ENCODE measurements at places on chromosomes 3 and 15.
A peak's percentile ranks its signal among the peaks of the same experiment; 100 is the strongest.

- DNase-seq, result no peak
Measured at GRCh38 chr3:171429635-171430034, 30.6 kb downstream of the TNIK start.

- DNase-seq, result no peak
Measured at GRCh38 chr3:16343101-16343500, 78.1 kb downstream of the OXNAD1 start.

DNA sequence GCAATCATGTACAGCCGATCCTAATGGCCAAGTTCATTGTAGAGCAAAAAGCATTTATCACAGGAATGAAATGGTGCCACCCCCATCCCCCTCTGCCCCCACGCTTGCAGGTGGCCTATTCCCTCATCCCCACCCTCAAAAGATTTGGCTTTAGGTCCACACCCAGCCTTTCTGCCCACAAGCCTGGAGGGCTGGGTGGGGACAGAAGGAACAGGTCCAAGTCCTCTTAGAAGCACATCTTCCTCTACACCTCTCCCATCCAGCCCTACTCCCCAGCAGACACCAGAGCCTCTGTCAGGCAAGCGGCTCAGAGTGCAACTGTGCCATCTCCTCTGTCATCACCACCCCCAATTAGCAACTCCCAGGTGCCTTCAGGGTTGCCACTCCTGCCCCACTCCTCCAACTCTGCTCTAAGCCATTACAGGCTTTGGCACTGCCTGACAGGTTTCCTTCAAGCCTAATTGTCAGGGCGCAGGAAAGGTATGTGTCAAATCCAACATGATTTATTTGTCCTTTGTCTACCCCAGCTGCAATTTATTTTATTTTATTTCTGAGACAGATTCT lies 49.4 kb downstream of the DAPK2 start:
- no peak for DNase-seq

DNA sequence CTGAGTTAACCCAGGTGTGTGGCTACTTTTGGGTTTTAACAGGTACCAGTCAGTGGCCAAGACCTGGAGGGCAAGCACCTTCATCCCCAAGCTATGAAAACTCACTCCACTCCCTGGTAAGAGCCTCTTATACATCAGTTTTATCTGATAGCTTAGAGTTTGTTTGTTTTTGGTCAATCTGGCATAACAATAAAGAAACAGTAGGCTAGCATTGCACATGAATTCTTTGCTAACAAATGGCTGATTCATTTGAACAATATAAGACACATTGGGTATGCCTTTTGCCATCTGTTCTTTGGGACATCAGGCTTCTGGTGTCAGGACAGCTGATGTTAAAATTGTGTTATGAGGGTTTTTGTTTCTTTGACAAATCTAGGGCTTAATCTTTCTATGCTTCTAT lies 125.0 kb upstream of the CGNL1 start:
- no peak for DNase-seq

DNA sequence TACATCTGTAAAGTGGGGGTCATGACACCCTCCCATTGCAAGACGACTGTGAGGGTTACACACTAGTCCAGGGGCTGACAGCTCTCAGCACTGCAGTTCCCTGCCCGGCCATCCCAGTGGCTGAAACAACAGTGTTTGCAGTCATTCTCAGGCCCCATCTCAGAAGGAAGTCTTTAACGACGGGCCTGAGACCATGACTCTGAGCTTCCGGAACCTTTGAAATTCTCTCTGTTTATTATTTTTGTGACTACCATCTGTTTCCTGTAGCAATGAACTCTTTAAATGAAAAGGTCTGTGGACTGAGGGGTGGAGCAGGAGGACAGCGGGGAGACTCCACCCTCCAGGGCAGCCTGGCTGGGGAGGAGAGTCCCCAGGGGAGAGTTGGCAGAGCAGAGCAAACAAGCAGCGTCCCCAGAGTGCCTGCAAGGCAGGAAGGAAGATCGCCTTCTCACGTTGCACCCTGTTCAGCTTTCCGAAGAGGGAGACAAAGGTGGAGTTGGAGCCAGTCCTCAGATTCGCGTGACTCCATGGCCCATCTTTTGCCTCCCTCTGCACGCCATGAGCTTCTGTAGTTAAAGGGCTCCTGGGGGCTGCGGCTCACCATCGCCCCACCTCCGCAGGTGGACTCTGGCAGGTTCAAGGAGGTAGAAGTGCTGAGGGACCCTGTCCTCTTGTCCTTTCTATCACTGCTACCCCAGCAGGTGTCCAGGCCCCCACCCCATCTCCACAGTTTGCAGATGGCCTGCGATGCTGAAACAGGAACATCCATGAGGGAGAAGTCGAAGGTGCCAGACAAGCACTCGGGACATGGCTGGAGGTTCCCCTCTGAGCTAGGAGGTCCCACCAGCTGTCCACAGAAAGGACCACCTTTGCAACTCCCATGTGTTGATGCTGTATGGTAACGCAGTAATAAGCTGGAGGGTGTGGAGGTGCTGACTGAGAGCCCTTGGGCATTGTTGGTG lies 525.8 kb upstream of the PROK2 start:
- DNase-seq, result no peak

- DNase-seq, result no peak
Measured at GRCh38 chr3:125386811-125387210, 11.7 kb upstream of the ZNF148 start.

DNA sequence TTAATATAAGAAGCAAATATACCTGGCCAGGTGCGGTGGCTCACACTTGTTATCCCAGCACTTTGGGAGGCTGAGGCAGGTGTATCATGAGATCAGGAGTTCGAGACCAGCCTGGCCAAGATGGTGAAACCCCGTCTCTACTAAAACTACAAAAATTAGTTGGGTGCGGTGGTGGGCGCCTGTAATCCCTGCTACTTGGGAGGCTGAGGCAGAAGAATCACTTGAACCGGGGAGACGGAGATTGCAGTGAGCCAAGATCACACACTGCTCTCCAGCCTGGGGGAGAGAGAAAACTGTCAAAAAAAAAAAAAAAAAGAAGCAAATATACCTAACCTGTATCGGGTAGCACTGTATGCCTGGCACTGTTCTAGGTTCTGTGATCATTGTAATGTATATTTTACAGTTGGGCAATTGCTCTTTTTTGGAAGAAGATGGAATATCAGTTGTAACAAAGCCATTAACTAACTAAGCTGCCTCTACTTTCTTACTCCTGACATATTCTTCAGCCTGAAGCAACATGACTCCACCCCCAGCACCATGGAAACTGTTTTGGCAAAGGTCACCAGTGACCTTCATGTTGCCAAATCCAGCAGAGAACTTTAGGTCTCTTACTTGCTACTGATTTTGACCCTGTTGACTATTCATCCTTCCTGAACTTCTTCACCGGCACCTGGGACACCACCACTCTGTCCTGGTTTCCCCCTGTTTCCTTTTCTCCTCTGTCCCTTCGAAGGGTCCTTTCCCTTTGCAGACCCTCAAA lies 203.8 kb downstream of the RPLP1 start:
- peak; percentile 26 for DNase-seq

GRCh38 chr3:16448639-16449070 lies 64.8 kb downstream of the RFTN1 start:
- DNase-seq, result peak; percentile 41

DNA sequence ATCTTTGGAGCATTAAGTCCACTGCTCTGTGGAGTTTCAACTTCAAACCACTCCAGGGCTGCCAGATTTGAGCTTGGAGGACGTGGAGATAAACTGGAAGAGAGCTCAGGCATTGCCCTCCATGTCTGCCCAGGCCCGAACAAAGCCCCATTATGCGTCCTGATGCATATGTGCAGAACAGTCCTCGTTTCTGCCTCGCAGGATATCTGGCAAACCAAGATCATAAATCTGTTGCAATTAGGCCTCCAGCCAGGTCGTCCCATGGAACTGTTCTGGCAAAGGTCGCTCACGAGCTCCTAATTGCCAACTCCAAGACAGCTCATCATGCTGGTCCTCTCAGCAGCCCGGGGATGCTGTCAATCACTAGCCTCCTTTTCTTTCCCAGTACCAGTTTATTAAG lies 91.2 kb downstream of the SEMA5B start:
- peak; percentile 10 for DNase-seq

DNA sequence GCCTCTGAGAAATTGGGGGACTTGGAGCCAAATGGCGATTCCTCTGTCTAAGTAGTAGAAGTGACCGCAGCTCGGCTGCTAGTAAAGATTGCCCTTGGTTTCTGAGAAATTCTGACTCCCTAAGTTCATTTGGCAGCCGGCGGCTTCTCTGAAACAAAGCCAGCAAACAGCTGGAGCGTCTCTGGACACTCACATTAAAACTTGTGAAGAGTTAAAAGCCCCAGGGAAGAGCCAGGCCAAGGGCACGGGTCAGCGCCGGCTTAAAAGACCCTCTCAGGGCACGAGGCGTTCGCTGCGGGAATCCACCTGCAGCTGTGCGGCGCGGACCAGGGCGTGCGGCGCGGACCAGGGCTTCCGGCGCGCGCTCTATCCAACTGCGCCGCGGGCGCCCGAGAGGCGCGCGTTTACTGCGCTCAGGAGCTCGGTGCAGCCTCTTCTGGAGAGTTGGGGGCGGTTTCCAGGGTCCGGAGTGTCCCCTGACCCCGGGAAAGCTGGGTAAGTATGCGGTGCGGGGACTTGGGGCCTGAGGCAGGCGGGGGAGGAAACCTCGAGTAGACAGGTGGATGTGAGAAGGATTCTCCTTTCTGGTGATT lies at the start of gene COL6A5:
TSS of gene COL6A5 (plus strand) at position 186 of the 593 bp plus-strand sequence. CDS start 27,967 bp downstream, outside the sequence.
- DNase-seq, result no peak

DNA sequence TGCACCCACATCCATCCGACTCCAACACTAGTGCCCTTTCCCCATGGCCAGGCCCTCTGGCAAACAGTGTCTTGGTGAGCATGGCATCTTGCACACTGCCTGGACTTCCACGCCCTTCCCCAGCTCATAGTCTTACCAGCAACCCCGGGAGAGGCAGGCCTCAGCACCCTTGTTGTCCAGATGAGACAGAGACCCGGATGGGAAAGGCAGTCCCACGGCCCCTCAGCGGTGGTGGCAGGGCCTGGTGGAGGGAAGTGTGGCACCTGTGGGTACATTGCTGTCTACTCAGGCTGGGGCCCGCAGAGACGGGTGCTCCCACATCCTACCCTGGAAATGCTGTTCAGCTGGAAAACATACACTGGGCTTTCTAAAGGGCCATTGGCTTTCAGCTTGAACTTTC lies 28.4 kb downstream of the HDAC11 start:
- DNase-seq, result no peak

- DNase-seq, result no peak
Measured at GRCh38 chr3:13064964-13065363, 8.3 kb downstream of the IQSEC1 start.

- DNase-seq, result no peak
Measured at GRCh38 chr3:78402720-78403119, 1362.8 kb downstream of the ROBO2 start.

GRCh38 chr15:32837935-32838334 lies 120.1 kb downstream of the GREM1 start:
- DNase-seq, result no peak

- no peak for DNase-seq
Measured at GRCh38 chr3:194031349-194031748, 104.6 kb upstream of the HES1 start.

GRCh38 chr3:182364723-182365650 lies 428.3 kb upstream of the ATP11B start:
- peak; percentile 79 for DNase-seq

DNA sequence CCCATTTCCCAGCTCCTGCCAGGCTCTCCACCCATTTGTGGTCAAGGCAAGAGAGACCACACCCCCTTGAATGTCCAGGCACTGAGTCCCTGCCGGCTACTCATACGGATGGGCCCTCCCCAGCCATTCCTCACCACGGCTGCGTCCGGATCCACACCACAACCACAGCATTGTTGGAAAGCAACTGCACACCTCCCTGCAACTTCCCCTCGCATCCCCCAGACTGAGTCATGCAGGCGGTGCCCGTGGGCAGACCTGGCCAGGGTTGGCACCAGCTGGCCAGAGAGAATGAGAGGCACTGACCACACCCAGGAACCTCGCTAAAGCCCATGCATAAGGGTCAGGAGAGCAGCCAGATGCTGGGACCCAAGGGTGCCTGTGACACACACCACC lies 30.5 kb downstream of the LOXL1 start:
- DNase-seq, result no peak

GRCh38 chr3:197795200-197795599 lies 4.1 kb downstream of the LRCH3 start:
- no peak for DNase-seq

DNA sequence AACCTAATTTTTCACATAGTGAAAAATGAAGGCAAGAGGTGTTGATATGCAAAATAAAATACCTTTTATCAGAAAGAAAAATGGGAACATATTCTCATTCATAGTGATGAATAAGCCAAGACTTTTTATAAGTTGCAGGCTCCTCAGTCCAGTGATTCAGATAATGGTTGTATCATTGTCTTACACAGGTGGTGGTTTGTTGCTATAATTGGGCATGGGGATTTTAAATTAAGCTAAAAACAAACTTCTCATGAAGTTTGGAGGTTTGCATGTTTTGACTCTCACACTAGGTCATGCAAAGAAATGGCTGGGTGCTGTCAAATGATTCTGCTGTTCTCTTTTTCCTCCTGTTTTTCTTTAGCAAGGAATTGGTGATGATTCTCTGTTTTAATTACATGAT lies 60.8 kb upstream of the SKIL start:
- no peak for DNase-seq

- no peak for DNase-seq
Measured at GRCh38 chr3:82087958-82088357, 326.5 kb upstream of the GBE1 start.

DNA sequence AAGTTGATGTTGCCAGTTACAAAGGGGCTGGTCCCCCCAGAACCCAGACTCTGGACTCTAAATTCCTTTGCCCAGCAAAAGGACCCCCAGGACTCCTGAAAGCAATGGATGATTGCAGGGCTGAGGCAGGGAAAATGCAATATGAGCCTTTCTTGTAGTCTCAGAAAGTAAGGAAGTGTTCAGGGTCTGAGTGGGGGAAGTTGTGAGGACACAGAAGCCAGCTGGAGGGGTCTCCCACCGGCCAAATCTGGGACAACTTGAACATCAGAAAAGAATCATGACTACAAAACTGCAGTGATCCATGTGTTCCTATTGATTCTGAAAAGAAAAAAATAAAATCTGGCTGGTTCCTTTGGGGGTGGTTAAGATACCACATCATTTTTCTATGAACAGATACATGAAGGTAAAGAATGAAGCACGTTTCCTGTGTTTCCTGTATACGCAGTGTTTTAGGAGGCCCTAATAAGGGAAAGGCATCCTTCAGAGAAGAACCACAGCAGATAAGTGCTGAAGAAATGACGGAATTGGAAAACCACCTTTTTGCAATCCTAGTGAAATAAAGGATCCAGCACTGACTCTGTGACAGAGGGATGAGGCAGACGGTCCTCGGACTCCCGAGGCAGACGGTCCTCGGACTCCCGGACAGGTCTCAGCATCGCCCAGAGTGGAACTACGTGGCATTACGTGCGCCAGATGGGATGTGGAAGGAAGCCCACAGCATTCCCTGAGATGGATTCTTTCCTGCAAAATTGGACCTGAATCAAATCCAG lies 22.2 kb upstream of the GRIP2 start:
- DNase-seq, result no peak

GRCh38 chr15:38482572-38482971 lies 28.6 kb downstream of the FAM98B start:
- DNase-seq, result no peak

Data from head of caudate nucleus (tissue), 42 donors.